Nephron progenitor cell (in vitro differentiated cells): ENCODE measurements at places on chromosomes 7 and 10.

DNA sequence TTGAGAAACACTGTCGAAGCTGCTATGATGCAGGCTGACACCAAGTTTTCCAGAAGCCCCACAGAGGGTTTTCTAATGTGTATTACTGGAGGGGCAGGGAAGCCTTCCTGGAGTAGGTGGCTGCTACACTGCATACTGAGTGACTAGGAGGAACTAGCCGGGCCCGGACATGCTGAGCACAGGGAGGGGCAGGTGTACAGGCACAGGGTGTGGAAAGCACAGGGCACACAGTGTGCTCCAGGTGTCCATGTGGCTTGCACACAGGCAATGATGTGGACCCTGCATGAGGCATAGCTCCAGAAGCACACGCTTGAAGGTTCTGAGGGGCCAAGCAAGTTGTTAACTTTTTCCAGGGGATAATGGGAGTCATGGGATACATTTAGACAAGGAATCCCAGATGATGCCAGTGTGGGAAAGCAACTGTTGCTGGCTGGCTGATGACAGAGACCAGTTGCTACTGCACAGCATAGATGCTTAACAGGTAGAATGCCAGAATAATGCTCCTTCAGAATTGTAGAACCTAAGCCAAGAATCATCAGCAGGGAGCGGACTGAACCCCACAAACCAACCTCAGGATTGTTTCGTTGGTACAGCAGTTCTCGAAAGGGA lies 14.6 kb downstream of the DHX32 start:
- DNase-seq = no peak

- DNase-seq = no peak
These were observed 443.2 kb upstream of the SEMA3A start for GRCh38 chr7:84637568-84638338.

- DNase-seq = no peak
These were observed 119.1 kb downstream of the TSPAN12 start for GRCh38 chr7:120738816-120739215.

GRCh38 chr7:1391449-1391848 lies 67.8 kb downstream of the MICALL2 start:
- no peak for DNase-seq

DNA sequence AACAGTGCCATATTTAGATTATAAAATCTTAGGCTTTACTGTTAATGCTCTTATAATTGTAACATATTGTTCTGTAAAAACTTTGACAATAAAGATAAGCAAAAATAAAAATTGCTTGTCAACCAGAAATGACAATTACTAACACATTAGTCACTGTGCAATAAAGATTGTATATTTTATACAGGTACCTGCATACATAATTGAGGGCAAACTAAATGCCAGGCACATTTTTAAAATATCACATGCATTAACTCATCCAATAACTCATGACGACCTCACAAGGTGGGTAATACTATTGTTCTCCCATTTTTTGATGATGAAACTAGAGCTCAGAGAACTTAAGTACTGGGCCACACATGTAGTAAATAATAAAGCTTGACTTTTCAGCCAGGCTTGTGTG lies 1020.2 kb upstream of the C7orf33 start:
- DNase-seq = no peak

DNA sequence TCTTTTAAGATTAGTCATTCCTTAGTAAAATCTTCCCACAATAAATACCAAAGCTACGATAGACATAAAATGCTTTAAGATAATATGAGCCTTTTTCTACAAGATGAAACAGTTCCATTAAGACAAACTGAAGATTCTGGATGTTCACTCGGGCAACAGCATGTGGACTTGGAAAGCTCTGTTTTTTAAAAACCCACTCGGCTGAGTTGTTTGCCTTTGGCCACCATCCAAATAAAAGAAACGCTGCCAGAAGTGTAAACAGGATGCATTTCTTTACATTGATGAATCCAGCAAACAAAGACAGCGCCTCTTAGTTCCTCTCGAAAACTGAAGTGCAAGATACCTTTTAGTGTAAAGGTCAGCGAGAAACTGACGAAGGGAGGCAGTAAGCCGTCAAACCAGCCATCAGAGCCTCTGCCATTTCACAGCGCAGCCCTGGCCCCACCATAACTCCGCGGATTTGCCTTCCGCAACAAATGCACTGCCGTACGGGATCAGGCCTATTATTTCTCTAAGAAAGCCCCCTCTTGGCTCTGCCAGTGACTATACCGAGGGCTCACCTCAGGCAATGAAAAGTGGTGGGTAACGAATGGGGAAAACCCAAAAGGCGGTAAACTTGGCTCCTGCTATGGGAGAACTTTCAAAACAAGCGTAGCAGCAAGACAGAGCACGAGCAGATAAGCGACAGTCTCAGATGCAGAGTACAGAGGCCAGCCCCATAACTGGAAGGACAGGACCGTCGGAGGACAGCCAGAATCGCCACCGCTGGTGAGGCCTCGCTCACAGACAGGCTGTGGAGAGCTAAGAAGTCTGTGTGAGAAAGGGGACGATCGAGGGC lies 41.4 kb downstream of the GNA12 start:
- DNase-seq = no peak

DNA sequence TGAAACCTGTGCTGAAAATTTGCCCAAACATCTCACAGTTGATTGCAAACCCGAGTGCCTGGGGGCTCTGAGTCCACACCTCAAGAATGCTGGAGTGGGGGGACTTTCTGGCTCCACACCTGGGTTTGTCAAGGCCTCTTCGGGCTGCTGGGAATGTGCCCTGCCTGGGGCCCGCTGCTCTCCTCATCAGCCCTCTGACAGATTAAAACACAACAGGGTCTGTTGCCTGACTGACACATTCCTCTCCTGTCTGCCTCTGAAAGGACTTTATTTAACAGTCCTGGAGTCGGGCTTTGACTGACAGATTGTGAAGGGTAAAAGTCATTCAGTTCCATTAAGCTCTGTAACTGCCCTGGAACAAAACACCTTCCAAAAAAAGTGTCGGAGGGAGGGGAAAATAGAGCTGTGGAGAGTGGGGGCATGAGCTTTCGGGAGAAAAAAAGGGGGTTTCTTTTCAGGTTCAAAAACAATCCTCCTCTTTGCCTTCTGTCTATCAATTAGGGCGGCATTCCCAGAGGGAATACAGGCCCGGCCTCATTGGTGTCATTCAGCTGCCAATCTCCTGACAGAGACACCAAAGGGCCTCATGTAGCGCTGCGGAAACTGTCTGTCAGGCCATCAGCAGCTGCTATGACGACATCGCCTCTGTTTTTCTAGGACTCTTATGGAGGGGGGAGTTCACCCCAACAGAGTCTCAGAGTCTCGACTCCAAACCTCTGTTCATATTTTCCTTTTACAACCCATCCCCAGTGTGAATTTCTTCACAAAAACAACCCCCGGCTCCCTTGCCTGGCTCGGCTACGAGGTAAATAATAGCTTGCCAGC lies 398.8 kb upstream of the NFE2L3 start:
- DNase-seq = no peak

DNA sequence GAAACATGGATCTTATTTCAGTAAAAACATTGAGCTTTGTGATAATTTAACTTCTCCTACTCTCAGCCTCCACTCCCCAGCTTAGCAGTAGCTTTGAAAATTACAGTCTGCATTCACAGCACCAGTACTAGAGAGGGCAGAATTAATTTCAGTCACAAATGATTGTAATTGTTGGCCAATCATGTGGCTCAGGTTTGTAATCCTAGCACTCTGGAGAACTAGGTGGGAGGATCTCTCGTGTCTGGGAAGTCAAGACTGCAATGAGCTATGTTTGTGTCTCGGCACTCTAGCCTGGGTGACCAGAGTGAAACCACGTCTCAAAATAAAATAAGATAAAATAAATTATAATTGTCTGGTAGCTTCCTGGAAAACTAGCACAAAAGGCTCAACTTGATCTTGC lies 620.9 kb downstream of the TNS3 start:
- no peak for DNase-seq

GRCh38 chr10:3982746-3983442 lies 197.9 kb upstream of the KLF6 start:
- DNase-seq = no peak

DNA sequence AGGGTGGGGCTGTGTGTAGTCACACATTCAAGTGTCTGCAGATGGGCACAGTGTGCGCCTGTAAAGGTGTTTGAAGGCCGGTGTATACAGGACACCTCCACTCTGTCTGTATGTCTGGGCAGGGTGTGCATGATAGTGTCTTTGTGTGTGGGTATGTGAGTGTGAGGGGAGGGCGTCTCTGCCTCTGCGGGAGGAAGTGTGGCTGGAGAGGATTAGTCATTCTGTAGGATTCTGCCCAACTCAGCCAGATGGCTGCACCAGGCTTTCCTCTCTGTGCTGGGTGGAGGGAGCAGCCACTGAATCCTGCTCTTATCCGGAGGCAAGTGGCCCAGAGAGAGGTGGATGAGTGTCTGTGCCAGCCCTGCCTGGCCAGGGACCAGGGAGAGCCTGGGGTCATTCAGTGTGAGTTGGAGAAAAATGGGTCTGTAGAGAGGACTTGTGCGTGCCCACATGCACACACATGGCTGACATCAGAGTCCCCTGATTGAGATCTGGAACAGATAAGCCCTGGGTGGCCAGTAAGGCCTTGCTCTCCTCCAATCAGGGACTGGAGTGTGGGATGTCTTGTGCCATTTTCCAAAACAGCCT lies 1.7 kb downstream of the SFXN3 start:
- DNase-seq = no peak

DNA sequence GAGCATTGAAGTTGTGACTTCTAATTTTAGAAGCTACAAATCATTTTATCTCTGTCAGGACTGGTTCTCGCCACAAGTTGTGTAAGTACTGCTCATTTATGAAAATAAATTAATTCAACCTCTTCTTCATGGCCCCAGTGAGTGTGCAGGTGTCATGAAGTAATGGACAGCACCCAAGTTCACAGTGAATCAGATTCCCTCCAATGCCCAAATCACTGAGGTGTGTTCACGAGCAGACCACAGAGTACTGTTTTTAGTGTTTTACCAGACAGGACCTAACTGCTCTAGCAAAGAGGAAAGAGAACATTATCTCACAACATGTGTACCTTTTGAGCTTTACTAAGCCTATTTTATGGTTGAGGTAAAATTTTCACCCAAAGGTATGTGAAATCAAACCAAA lies 980.0 kb downstream of the CNTNAP2 start:
- DNase-seq = no peak

GRCh38 chr7:17558558-17559332 lies 260.3 kb downstream of the AHR start:
- no peak for DNase-seq

- no peak for DNase-seq
These were observed 80.0 kb downstream of the NRCAM start for GRCh38 chr7:108376206-108376605.

DNA sequence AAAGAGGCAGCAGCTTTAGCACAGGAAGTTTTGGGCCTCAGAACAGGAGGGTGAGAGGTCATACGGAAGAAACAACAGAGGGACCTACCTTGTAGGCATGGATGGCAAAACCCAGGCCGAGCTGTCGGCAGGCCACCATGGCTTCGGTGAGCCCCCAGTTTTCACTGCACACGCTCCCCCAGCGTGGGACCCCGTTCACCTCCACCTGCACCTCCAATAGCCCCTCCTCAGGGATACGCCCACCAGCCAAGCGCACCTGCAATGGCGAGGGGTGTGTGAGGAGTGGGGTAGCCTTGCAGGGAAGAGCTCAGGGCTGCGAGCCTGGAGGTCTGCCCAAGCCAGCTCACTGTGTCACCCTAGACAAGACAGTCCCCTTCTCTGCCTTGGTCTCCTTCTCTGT lies 11.3 kb downstream of the LOXL4 start:
- DNase-seq = no peak

DNA sequence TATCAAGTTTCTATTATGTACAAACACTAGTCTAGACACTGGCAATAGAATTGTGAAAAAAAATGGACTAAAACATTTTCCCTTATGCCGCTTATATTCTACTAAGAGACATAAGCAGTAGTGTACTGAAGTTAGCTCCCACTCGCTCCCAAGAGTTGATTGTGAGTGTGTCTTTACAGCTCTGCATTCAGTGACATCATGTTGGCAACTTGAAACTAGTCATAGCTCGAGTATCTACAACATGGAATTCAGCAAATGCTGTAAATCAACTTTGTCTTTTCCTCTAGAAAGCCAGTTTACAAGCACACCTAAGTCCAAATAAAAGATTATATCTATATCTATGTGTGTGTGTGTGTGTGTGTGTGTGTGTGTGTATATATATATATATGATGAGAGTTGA lies 58.8 kb upstream of the MAGI2 start:
- no peak for DNase-seq

DNA sequence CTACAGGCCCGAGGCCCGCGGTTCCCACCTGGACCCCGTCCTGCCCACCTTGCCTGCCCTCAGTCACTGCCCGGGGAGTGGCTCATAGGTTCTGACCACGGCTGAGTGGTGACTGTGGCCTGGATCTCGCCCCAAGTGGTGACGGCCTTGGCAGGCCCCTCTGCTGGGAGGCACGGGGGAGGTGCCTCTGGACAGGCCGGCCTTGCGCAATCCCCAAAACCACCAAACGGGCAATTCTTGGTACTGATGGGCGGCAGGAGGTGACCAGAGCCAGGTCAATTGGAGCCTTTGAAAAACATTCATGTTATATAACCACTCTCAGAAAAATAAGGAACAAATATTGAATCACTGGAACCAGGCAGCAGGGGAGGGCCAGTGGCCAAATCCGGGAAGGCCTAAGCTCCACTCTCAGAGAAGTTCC lies 83.4 kb downstream of the PRKAG2 start:
- DNase-seq = no peak

DNA sequence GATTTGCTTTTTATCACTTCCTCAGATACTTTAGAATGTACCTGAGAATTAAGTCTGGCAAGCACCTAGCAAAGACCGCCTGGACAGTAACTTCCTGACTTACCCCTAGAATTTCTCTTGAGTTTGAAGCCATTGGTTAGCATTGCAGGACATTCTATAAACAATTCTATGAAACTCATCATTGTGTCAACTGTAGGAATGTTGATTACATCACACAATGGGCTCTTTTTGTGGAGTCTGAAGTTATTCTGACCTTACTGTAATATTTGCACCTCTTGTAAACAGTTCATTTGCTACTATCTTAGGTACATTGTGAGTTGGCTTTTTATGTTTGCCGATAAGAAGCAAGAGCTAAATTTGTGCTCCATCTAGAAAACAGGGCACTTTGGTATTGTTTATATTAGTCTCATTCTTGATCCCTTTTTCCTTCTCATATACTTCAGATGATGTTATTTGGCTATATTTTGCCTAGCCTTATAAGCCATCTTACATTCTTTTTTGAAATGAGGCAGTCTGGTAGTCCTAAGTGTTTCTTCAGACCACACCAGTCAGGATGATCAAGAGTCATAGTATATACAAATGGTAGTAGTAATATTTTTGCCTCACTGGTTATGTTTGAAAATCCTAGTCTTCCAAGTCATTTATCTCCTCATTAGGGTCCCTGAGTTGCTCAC lies 52.4 kb downstream of the CASD1 start:
- DNase-seq = no peak

GRCh38 chr10:35388197-35388596 lies 51.9 kb downstream of the CCNY start:
- DNase-seq = no peak

GRCh38 chr7:51067757-51068156 lies 248.9 kb downstream of the COBL start:
- DNase-seq = peak; percentile 75

- no peak for DNase-seq
These were observed 28.5 kb upstream of the SH2B2 start for GRCh38 chr7:102258073-102258748.
